ENCODE measurements at places on chromosomes 5 and 9.

DNA sequence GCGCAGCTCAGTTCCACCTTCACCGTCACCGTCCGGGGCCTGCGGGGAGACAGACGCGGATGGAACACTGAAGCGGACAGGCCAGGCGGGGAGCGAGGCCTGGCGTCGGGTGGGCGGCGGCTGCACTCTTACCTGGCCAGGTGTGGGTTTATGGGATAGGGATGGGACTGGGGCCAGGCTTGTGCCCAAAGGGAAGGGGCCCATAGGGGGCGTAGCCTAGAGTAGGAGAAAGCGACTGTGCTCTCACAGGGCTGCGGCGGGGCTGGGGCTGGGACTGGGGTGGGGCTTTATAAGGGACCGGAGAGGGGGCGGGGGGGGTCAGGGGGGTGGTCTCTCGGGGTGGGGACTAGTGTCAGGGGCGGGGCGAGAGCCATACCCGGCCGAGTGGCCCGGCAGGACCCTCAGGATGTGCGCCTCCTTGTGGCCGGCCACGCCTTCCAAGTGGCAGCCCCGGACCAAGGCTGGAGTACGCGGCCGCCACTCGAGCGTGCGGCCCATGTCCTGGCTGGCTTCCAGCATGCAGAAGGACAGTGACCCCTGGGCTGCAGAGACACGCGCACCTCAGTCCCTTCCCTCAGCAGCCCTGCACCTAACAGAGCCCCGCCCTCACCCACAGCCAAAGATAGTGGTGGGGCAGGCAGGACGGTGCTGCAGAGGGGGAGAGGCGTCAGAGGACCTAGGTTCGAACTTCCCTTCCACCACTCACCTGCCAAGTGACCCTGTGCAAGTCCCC lies 22.8 kb downstream of the FPGS start:
- DNase-seq = no peak

GRCh38 chr5:64666078-64666477 lies 24.2 kb upstream of the SHISAL2B start:
- DNase-seq = no peak

- DNase-seq = no peak
These were observed 249.2 kb upstream of the KLF4 start for GRCh38 chr9:107738789-107739188.

- no peak for DNase-seq
These were observed 122.1 kb downstream of the WNK2 start for GRCh38 chr9:93306081-93306480.

- DNase-seq = no peak
These were observed 110.9 kb downstream of the LIFR start for GRCh38 chr5:38445374-38446028.

GRCh38 chr5:115624994-115625393 lies 842 bp downstream of the TMED7 start:
- DNase-seq = no peak
